ENCODE measurements at places on chromosomes 12 and 14.

- DNase-seq: no peak
These were observed 55.1 kb downstream of the MNAT1 start for GRCh38 chr14:60789656-60790055.

DNA sequence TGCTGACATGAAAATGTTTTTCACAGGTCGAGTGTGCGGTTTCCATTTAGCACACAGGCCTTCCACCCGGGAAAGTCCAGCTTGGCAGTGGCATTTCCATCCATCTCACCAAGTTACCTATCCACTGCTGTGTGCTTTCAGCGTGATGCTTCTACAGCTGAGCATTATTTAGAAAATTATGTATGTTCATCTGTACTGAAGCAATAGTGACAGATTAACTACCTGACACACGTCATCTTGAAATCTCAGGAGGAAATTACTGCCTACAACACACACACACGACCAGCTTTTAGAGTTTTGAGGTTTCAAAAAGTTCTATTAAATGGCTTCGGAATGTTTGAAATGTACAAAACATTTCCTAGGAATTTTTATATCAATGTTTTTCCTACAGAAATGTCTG lies 39.4 kb downstream of the IFNG-AS1 start:
- DNase-seq: no peak

GRCh38 chr14:64581363-64581762 lies 31.6 kb downstream of the PPP1R36 start:
- DNase-seq: no peak

GRCh38 chr12:108315486-108316105 lies 23.5 kb downstream of the CMKLR1 start:
- no peak for DNase-seq

GRCh38 chr14:76516884-76517283 lies 140.9 kb downstream of the ESRRB start:
- DNase-seq: no peak

- DNase-seq: no peak
These were observed 76.7 kb upstream of the SLCO1B1 start for GRCh38 chr12:21054334-21054733.

- DNase-seq: no peak
These were observed 82.6 kb downstream of the TAOK3 start for GRCh38 chr12:118290130-118290529.

GRCh38 chr12:42968426-42968825 lies 378.9 kb upstream of the PRICKLE1 start:
- DNase-seq: no peak

DNA sequence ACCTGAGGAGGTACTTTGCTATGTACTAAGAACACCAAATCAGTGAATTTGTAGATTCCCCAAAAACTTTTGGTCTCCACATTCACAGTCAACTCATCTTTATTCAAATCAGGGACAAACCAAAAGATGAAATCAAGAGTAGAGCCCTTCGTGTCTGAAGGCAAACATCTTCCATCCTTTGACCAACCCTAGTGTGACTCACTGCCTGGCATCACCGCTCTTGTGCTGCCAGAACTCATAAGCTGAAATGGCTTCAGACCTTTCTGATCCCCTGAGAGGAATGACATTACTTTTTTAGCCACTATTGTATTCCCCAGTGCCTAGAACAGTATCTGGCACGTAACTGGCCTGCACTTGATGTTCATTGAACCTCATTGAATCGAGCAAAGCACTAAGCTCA lies 50.1 kb downstream of the GOLGA5 start:
- peak; percentile 48 for DNase-seq

DNA sequence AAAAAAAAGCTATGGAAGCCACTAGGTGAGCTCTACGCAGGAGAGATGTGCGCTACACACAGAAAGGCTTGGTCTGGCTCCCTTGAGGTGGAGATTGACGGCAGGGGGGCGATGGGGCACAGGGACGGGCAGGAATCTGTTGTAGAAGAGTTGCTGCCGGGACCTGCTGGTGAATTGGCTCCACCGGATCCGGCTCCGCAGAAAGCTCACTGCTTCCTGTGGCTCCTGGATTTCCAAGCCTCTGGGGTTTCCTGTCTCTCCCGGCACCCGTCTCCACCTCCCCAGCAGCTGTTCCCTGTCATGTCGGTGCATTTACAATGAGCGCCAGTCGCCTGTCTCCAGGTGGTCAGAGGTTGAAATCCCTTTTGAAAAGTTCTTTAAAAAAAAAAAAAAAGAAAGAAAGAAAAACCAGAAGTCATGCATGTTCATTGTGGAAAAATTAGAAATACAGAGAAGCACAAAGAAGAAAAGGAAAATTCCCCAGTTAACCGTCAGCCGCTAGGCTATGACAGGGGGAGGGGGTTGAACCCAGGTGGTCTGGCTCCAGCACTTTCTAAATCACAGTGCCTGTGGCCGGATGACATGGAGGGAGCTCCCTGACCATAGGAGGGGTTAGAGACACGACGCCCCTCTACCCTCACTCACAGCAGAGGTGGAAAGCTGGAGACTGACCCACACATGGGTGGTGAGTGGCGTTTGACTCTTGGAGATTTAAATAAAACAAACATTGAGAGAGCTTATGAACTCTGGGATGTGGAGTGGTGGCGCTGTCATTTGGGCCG lies 20.8 kb downstream of the FAM222A start:
- no peak for DNase-seq

DNA sequence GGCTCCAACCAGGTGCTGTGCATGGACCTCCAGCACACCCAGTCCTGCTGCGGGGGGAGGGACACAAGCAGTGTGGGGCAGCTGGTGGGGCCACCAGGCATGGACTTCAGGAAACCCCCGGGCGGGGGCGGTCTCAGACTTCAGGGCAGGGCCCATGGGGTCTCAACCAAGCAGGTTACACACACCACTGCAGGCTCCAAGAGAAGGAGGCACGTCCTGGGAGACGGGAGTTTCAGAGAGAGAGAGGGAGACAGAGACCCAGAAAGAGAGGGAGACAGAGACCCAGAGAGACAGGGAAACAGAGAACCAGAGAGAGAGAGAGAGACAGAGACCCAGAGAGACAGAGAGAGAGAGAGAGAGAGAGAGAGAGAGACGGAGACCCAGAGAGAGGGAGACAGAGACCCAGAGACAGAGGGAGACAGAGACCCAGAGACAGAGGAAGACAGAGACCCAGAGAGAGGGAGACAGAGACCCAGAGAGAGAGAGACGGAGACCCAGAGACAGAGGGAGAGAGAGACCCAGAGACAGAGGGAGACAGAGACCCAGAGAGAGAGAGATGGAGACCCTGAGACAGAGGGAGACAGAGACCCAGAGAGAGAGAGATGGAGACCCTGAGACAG lies 128.9 kb downstream of the NCOR2 start:
- no peak for DNase-seq

DNA sequence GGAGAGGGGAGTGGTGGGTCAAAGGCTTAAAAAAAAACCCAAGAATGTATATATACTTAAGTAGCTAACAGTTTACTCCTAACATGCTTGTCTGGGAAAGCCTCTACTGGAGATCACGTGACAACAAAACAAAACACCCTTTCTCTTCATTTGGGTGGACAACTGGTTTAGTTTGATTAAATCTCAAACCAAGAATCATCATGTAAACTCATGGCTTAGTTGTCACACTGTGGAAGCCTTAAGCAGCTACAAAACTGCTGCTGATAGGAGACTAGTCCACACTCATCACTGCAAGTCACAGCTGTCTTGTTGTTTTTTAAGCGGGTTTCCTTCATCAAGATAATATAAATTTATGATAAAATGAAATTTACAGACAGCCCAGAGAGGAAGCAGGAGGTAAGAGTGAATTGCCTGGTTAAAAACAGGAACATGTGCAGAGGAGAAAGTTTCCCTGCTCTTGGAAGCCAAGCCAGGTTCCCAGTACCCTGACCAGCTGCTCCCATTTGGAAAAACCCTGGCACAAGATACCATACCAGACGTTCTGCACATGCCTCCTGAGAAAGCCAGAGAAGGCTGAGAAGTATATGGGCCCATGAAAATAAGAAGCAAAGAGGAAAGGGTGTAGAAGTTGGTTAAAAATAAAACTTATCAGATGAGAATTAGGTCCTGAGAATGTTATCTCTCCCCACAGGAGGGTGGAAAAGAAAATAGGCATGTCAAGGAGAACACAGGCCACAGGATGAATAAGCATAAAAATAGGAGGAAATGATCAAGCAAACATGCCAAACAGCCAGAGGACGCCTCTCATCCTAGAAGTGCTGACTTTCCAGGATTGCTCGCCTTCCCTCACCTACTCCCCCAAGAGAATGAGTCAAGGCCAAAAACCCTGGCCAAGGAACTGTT lies 34.0 kb downstream of the EGLN3 start:
- no peak for DNase-seq

GRCh38 chr14:55062517-55063351 lies 11.3 kb downstream of the MAPK1IP1L start:
- DNase-seq: no peak

DNA sequence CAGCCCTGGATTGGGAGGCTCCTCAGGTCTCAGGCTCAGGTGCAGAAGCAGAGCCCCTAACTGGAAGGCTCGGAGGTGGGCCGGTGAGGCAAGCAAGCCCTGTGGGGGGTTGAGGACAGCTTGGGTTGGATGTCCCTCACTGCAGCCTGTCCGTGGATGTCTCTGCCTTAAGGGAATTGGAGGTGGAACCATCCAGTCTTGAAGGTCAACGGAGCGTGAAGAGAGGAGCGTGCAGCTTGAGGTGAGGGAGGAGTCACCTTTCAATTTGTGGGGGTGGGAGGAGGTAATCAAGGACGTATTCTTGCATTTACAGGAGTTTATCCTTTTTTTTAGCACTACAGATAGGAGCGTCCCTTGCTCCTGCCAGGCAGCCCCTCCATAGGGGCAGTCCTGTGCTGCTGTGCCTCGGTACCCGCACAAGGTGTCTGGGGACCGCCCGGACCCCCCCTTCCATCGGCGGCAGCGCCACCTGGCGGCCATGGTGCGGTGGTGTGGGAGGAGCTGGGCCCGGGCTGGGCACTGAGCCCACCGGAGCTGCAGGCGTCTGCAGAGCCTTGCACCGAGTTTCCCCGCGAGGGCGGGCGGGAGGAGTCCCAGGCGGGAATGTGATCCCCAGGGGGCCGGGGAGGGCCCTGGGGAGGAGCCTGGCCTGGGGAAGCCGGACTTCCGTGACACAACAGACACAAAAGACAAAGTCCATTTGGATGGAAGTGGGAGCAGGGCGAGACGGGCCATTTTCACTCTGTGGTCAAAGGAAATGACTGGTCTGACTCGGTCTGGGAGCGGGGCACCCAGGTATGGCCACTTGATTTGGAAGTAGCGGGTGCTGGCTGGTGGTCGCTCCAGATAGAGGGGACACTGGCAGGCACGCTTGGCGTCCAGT lies 864 bp downstream of the DNAJC22 start:
- peak; percentile 87 for DNase-seq

- DNase-seq: no peak
These were observed 67.2 kb downstream of the GLT1D1 start for GRCh38 chr12:128920468-128920867.

DNA sequence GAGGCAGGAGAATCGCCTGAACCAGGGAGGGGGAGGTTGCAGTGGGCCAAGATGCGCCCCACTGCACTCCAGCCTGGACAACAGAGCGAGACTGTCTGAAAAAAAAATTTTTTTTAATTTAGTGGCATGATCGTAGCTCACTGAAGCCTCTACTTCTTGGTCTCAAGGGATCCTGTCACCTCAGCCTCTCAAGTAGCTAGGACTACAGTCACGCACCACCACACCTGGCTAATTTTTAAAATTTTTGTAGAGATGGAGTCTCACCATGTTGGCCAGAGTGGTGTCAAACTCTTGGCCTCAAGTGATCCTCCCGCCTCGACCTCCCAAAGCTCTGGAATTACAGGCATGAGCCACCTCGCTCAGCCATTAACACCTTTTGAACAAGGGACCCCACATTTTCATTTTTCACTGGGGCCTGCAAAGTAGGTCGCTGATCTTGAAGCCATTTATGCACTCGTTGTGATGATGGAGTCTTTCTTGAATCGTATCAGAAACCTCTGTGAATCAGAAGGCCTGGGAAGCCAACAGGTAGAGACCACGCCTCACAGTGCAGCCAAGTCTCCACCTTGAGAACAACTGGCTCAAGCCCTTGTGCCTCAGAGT lies 5.9 kb downstream of the HCAR1 start:
- DNase-seq: peak; percentile 88

DNA sequence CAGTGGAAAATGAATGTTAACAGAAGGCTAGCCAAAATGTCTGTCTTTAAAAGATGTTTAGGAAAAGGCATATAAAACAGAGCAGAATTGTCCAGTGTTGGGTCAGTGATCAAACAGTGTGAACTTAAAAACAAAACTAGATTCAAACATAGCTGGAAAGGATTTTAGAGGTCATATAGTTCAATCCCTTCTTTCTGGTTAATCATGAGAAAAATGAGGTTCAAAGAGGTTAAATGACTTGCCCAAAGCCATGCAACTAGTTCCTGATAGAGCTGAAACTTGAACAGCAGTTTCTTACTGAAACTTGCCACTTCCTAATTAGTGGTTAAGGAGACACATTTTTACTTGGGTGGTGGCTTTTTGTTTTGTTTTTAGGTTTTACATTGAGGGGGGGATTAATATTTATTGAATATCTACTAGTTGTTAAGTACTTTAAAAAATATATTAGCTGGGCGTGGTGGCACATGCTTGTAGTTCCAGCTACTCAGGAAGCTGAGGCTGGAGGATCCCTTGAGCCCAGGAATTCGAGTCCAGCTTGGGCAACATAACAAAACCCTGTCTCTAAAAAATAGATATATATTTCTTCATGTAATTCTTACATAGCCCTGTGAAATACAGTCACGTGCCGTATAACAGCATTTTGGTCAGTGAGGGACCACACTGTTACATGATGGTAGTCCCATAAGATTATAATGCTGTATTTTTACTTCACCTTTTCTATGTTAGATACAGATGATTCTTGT lies 20.4 kb downstream of the ACVR1B start:
- no peak for DNase-seq

DNA sequence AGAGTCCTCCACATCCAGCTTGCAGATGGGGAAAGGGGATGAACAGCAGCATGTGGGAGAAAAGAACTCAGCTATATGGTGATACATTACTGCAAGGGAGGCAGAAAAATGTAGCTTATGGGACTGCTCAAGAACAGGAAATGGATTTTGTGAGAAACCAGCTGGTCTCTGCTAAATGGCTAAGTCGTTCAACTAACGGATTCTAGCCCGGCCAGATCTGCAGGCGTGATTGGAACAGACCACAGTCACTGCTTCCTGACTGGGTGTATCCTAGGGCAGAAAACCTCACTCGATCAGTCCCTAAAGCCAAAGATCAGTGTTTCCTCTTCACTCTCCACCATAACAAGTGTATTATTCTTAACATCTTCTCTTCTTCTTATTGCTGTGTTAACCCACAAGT lies 8.1 kb upstream of the PTGDR start:
- DNase-seq: no peak

GRCh38 chr14:20905676-20906075 lies 14.5 kb downstream of the RNASE3 start:
- no peak for DNase-seq
